NCI-H1417 treated with DMSO at 0.1 percent for 48 hours (cell line): ENCODE measurements at places on chromosomes 13 and 19.

DNA sequence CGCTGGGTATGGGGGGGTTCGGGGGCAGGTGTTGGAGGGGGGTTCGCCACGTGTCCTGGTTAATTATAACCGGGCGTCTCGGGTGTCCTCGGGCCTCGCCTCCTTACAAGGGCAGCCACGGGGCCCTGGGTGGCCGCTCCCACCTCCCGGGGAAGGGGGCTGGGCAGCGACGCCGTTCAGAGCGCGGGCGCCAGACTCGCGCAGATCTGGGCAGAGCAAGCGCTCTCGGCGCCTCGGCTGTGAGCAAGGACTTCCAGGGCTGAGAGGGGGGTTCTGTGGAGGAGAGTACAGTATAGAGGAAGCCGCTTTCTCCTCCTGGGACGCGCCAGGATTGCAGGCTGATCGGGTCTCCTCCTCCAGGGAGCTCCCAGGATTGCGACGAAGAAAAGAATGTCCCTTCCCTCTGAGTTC, 1.0 kb upstream of the CKM start:
- no peak for DNase-seq

DNA sequence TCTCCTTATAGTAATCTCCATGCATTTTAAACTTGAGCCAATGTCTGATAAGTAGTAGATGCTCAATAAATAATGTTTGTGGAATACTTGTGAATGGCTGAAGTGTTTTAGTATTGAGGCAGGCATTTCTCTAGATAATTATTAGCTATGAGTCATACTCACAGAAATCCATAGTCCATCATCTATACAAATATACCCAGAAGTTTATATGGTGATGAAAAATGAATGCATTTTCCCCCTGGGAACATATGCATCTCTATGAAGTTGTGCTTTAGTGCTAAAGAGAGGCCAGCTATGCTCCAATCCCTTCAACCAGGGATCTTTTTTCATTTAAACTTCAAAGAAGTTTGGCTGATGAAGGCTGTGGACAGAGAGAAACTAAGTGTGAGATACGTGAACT, 17.2 kb downstream of the MBNL2 start:
- DNase-seq = no peak

- DNase-seq = no peak
These were observed 27.6 kb downstream of the SCEL start for GRCh38 chr13:77563111-77563510.

- no peak for DNase-seq
These were observed 1151.0 kb downstream of the DIAPH3 start for GRCh38 chr13:59012731-59013130.

DNA sequence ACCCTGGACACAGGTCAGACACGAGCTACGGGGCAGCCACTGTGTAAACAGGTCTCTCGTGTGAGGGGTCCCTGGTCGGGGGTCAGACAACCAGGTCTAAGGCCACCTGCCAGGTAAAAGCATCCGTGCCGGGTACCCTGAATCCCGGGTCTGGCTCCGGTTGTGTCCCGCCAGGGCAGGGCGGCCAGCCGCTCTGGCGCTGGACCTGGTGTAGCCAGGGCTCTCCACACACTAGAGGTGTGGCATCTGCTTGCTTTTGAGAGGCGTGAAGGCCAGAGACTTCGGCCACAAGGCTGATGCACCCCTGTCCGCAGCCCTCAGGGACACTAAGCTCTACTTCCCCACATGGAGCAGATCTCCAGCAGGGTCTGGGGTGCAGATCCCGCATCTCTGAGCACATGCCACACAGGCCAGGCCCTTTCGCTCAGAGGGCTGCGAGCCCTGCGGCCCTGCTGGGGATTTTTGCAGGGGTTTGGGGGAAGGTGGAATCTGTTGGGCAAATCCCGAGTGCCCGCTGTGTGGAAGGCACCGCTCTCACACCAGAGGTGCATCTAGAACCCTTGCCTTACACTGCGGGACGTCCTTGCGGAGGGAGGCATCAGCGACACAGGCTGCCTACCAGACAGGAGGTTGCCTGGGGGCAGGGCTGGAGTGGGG, 13.8 kb upstream of the TIMM13 start:
- DNase-seq = no peak

DNA sequence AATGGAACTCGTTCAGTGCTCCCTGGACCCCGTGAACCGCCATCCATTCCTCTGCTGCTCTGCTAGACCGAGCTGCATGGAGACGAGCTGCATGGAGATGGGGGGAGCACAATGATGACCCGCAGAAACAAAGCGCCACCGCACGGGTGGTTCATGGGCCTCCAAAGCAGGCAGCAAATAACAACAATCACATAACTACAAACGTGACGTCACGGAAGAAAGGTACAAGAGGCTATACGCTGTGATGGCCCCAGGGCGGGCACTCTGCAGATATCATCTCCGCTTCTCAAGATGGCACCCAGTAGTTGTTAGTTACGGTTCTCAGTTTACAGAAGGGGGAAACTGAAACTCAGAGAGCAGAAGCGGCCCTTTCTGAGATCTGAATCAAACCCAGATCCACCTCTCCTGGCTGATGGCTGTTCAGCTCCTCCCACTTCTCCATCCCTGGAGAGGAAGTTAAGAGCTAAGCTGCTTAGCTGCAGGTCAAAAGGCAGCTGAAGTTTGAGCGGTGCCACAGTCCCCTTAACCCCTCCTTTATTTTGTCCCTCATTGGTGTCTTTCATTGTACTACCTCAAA, 1.7 kb downstream of the ATP13A1 start:
- DNase-seq = no peak

DNA sequence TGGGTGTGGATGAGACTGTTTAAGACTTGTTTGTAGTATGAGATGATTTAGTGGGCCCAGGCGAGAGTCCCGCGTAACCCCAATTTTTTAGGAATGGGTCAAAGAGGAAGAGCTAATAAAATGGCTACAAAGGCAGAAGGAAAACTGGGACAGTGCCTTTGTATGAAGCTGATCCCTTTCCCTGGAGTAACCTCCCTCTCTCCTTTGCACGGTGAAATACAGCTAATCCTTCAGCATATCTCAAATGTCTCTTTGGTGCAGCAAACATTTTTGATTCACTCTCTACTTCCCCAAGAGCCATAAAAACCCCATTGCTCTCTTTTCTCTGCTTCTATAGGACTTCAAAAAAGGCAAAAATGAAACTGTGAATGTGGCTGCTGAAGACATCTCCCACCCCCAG, 473.8 kb downstream of the KLF5 start:
- DNase-seq = no peak

GRCh38 chr13:73937441-73937840, 196.8 kb downstream of the KLF12 start:
- DNase-seq = no peak

GRCh38 chr19:14059652-14060155, 2.2 kb downstream of the PALM3 start:
- DNase-seq = no peak

DNA sequence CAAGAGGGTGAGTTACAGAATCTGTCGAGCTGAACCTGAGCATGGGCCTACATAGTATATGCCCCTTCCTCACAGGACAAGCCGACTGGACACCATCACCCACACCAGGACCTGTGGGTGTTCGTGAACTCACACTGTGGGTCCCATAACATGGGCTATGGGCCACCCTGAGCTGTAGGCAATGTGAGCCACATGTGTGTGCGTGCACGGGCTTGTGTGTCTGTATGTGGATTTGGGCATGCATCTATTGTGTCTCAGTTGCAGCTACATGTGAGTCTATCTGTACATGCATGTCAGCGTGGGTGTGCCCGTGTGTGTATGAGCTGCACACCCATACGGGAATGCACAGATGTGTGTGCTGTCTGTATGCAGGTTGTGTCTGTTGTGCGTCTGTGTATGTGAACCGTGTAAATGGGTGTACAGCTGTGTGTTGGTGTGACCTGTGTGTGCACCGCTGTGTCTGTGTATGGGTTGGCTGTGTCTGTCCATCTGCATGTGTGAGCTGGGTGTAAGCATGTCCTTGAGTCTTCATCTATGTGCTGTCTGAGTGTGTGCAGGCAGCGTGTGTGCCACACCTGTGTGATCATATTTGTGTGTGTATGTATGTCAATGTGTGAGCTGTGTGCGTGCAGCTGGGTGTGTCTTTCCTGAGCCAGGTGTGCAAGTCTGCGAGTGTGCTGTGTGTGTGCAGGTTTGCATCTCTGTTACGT, 1.7 kb downstream of the NOTCH3 start:
- DNase-seq = no peak

DNA sequence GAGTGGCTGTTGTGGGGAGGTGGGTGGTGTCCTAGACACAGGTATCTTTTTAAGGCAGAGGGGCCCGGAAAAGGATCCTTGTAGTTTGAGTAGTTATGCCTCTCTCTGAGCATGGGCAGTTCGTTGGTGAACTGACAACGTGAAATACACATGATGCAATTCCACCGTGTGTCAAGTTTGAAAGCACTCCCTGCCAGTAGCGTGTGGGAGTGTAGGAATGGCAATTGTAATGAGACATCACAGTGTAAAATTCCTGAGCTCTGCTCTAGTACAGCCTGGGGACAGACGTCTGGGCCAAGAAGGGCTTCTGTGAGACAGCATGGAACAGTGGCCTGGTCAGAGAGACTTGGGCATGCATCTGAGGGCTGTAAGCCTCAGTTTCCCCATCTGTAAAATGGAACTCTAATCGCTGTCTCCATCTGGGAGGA, 10.4 kb upstream of the ASF1B start:
- no peak for DNase-seq

GRCh38 chr19:54707962-54708361, 16.3 kb upstream of the KIR3DL3 start:
- no peak for DNase-seq

DNA sequence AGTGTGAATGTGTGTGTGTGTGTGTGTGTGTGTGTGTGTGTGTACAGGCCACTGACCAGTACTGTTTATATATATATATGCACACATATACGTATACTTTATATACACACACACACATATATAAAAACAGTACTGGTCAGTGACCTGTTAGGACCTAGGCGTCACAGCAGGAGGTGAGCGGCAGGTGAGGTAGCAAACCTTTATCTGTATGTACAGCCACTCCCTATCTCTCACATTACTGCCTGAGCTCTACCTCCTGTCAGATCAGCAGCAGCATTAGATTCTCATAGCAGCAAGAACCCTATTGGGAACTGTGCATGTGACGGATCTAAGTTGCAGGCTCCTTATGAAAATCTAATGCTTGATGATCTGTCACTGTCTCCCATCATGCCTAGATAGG, 34.5 kb downstream of the TBC1D4 start:
- DNase-seq = no peak

DNA sequence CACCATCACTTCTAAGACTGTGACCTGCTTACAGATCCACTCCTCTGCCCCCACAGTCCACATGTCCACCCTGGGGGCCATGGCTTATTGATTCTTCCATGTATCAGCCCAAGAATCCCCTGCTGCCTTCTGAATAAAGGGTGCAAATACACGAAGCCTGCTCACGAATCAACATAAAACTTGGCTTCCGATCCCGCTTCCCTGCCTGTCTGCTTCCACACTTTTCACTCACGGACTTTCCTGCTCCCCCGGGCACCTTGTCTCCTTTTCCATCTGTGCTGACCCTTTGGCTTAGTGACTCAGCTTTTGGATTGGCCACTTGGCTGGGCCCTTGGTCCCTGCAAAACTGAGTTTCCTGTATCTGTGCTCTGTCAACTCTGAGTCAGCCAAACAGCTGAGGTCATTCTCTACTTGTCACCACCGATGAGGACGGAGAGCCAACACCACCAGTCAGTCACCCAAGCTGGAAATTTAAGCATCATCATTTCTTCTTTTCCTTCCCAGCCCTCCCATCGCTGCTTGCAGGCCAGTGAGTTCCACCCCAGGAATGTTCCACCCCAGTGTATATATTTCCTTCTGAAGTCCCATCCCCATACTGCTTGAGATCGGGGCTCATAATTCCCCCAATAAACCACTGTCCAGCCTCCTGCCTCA, 11.4 kb upstream of the USP12 start:
- no peak for DNase-seq

DNA sequence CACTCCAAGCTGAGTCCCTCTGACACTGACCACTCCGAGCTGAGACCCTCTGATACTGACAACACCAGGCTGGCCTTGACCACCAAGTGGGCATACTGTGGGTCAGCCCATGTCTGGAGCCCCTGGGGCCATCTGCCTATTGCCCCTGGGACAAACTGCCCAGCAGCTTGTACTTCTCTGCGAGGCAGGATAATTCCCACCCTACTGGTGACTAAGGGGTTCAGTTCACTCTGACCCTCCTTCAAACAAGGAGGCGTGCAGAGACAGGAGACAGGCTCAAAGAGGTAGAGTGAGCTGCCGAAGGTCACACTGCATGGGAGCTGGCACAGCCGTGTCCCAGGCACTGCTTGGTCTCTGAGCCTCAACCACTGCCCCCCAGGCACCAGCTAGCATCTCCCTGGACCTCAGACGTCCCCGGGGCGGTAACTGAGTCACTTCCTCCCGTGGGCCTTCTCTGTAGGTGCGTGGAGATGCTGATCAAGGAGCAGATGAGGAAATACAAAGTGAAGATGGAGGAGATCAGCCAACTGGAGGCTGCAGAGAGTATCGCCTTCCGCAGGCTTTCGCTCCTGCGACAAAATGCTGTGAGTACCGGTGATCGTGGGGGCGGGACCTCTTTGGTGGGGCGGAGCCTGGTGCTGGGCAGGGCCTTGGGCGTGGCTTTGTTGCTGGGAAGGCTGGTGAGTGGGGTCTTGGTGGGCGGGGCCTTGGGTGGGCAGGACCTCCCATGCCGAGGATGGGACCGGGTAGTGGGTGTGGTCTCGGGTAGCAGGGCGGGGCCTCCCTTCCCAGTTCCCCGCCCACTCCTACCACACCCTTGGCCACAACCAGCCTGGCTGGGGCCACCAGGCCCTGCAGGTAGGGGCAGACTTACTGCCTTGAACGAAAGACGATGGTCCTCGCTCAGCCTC, 5.8 kb upstream of the USE1 start:
- no peak for DNase-seq

DNA sequence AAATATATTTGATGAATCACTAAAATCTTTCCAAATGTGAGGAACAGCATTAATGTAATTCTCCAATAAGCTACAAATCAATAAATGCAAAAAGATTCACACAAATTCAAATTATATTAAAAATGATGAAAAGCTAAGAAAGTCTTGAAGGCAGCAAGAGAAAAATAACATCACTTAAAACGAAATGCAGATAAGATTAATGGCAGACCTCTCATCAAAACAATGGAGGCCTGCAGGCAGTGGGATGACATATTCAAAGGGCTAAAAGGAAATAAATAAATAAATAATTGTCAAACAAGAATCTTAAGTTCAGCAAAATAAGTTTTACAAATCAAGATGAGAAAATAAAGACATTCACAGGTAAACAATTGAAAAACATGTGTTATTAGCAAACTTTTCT, 952.1 kb downstream of the SLITRK6 start:
- DNase-seq = no peak

GRCh38 chr19:15252398-15253018, 20.3 kb upstream of the EPHX3 start:
- DNase-seq = no peak
